ENCODE measurements at places on chromosomes 3 and 15. TPM values are rescaled to one million over a fixed set of nuclear protein-coding genes. Genes with fewer than 3 reads are reported as not detected.

GRCh38 chr15:90190606-90191343, 10.4 kb upstream of the SEMA4B start:
- DNase-seq, result no peak

DNA sequence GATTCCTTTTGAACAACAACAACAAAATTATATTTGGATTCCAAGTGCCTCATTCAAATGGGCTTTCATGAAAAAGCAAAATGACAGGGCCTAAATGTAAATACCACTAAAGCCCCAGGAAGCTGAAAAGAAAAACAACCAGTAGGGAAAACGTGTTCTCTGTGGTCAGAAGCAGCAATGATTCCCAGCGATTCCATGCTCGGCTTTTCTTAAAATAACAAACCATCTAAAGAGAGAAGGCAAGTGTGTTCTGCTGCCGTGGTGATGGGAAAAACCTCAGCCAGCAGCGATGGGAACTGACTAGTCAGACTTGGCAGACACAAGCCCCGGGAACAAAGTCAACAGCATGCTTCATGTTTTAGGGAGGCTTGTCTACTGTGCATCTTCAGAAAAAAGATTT, 153.6 kb downstream of the TNIK start:
- no peak for DNase-seq

- no peak for DNase-seq
Measured at GRCh38 chr3:43036621-43037423, 57.7 kb downstream of the GASK1A start.

DNA sequence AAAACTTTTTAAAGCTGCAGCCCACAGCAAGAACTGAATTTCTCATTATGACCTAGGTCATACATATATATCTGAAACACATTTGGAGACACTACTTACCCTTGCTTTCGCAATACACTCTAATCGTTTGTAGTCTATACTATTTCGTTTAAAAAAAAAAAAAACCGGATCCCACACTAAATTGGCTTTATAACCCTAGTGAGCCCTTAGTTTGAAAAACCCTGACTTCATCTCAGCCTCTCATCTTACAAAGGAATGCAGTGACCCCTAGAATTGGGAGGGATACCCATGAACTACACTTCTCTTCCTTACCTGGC, 4.2 kb downstream of the RARRES1 start:
- no peak for DNase-seq

DNA sequence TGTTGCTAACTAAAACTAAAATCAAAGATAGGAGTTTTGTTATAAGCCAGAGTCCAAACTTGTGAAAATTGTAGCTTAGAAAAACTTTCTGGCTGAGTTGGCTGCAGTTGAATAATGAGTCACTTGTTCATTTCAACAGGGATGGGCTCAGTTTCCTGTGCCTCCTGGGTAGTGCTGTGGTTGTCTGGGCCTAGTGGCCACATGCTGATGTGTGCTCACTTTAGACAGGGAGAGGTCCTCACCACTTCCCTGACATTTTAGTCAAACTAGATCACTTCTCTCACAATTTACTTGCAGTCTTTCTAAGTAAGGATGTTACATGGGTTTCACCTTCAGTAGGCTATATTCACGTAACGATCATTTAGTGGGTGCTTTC, 6.3 kb upstream of the UBE2Q2 start:
- no peak for DNase-seq

- DNase-seq, result no peak
Measured at GRCh38 chr3:63685340-63685739, 32.9 kb downstream of the SNTN start.

- DNase-seq, result no peak
Measured at GRCh38 chr15:65986416-65986815, 117.1 kb downstream of the RAB11A start.

DNA sequence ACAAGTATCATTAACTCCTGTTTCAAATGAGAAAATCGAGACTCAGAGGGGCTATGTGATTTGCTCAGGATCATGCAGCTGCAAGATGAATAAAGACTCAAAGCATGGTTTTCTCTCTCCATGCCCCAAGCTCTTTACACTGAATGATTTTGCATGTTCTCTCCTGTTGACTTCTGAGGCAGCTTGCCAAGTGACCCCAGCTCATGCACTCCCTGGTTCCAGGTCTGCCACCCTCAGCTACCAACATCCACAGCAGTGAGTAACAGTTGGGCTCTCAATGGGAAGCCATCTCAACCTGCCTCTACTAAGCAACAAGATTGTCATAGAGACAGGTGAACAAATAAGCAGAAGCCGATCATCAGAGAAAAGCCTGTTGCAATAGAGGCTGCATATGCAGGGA, 116.9 kb upstream of the GADL1 start:
- DNase-seq, result no peak

DNA sequence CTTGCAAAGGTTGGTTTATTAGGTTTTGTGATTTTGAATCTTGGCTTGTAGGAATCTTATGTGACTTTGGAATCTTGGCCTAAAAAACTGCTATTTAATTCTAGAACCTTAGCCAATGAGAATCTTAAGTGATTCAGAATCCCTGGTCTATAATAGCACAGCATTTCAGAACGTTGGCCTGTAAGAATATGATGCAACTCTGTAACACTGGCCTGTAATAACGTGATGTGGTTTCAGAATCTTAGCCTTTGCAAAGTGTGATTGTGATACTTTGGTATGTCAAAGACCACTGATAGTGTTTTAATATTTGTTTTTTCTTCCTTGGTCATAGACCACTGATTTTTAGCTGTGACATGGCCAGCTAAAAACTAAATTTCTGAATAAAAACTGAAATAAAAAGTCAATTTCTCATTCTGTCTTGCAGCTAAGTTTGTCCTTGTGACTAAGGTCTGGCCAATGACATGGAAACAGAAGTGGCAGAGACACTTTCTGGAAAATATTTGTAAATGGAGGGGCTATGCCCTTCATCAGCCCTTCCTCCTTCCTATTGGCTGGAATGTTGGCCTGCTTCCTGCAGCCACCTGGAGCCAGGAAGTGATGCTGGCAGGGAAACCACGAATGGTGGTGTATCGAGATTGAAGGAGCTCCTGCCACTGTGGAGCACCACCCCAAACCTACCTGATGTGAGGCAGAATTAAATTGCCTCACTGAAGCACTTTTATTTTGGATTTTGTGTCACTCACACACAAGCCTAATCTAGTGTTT, 42.3 kb upstream of the CORO2B start:
- DNase-seq, result no peak

- DNase-seq, result no peak
Measured at GRCh38 chr3:47057212-47057671, 77.8 kb downstream of the NBEAL2 start.

DNA sequence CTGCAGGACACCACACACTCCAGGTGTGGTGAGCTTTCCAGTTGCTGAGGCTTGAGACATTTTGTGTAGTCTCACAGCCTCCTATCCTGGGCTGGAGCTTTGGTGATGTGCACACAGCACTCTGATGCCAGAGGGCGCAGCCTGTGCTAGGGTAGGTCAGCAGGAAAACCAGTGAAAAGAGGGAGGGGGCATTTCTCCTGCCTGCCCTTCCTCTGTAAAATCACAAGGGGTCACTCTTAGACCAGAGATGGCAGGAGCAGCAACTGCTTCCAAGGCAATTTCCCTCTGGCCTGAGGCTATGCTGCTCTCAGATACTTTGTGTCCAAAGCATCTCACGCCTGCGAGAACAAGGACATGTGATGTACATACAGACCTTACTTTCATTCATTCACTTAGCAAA, 16.5 kb upstream of the MUSTN1 start:
- DNase-seq, result no peak

GRCh38 chr3:109018828-109019227, 65.1 kb upstream of the GUCA1C start:
- DNase-seq, result no peak

DNA sequence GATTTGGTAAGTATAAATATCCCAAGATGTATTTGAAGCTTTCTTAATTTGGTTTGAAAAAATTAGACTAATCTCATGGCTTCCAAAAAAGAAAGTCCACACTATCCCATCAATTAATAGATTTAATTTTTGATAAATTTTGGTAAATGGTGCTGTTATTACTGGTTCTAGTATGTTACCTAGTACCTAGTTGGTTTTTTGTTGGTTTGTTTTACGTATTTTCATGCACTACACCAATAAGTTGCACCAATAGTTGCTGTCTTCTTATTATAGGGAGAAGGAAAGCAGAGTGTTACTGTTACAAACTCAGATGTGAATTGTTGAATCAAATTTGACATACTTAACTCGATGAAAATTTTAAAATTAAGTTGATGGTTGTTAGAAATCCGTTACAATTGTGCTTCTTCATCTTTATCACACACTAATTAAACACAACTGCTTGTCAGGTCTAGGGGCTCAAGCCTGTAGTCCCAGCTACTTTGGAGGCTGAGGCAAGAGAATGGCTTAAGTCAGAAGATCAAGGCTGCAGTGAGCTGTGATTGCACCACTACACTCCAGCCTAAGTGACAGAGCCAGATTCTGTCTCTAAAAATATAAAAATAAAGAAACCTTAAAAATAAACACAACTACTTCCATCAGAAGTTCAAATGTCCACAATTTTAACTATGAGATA, 23.1 kb upstream of the MBNL1 start:
- no peak for DNase-seq

DNA sequence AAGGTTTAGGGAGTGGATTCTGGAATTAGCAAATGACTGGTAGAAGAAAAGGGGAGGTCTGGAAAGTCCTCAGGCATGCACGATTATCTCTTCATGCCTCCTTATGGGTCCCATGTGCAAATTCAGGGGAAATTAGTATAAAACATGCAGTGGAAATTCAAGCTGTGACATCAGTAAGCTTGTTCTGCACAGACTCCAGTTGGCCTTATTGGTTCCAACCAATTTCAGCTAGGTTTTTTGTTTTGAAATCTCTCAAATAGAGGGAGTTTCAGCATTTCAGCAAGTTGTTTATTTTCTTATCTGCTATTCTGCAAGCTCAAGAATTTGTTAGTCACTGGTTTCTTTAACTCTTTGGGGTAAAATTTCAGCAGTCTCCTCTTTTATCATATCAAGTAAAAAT, 774 bp upstream of the TMCO5A start:
- DNase-seq, result no peak

GRCh38 chr3:8842293-8842692, 72.9 kb upstream of the OXTR start:
- no peak for DNase-seq

- DNase-seq, result no peak
Measured at GRCh38 chr15:71272932-71273331, 157.7 kb downstream of the THSD4 start.

- no peak for DNase-seq
Measured at GRCh38 chr15:101146118-101146702, 105.6 kb downstream of the CHSY1 start.

DNA sequence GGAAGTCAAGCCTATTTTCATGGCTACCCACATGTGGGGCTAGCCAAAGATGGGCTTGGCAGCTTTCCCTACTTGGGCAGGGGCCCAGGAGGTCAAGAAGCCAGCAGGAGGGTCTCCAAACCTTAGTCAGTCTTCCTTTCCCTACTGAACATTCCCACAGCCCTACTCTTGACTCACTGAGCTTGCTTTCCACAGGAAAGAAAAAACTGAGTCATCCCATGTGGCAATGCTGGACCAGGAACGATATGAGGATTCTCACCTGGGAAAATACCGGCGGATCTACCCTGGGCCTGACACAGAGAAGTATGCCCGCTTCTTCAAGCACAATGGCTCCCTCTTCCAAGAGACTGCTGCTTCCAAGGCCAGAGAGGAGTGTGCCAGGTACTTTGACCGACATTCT, 3.7 kb upstream of the NGRN start:
- no peak for DNase-seq

Gene CCR1
- total RNA-seq, result 34.2 TPM

Gene PLA2G4D
- 0.09 TPM for total RNA-seq

Gene GOLGA8Q
- total RNA-seq, result 2.7 TPM

Gene CHRNA7
- total RNA-seq, result 1.3 TPM

Gene EFCC1
- total RNA-seq, result 6.3 TPM
